ENCODE measurements at places on chromosomes 6 and 20.

- DNase-seq, result no peak
Observed at GRCh38 chr6:150767571-150768018, 97.9 kb upstream of the MTHFD1L start.

GRCh38 chr20:20992277-20992676, 113.9 kb downstream of the LINC00237 start:
- DNase-seq, result no peak

DNA sequence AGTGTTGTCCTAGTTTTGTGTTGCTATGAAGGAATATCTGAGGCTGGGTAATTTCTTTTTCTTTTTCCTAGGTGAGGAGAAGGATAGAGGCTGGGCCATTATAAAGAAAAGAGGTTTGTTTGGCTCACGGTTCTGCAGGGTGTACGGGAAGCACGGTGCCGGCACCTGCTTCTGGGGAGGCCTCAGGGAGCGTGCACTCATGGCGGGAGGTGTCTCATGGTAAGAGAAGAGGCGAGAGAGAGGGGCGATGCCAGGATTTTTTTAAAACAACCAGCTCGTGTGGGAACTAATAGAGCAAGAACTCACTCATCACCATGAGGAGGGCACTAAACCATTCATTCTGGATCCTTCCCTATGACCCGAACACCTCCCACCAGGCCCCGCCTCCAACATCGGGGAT, 14.2 kb upstream of the NPBWR2 start:
- no peak for DNase-seq

- DNase-seq, result no peak
Observed at GRCh38 chr20:51262240-51262639, 239.3 kb upstream of the KCNG1 start.

GRCh38 chr6:133945158-133945557, 7.9 kb upstream of the TBPL1 start:
- no peak for DNase-seq

DNA sequence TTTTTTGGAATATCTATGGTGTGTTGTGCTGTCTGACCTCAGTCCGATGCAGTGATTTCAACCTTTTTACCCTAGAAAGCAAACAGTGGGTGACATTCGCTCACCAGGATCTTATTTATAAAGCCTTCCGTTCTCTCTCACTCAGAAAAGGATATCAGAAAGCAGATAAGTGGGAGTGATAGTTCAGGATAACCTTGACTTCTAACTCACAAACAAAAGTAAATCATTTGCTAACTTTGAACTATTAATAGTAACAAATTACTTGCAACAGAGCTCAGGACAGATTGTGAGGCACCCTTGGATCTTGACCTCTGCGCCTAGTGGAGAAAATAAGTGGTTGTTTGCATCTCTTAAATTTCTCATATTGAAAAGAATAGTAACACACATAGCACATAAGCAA, 637.1 kb upstream of the CITED2 start:
- no peak for DNase-seq

DNA sequence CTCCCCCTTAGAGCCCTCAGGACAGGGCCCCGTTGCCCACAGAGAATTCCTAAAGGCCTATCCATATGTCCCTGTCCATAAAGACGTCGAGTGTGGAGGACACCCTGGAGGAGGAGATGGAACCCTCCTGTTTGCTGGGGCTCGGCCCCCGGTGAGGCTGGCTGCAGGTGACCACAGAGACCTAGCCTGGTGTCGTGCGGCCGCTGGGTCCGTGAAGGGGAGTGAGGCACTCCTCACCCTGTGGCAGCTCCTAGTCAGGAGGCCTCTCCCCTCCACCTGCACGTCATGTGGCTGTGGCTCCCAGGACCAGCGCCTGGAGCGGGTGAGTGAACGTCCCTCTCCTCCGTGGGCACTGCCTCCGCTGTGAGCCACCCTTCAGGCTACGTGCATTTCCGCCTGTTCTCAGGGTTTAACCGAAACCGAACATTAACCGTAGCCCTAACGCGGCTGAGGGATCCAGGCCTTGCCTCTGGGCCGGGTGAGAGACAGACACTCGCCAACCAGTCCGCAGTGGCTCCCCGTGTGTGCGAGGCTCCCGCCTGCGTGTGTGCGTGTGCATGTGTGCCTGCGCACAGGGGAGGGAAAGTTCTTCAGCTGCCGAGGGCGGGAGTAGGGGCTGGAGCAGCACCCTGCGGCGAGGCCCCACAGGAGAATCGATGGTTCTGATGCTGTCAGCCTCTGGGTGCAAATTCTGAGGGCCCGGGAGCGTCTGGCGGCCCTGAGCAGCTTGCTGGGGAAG, 5.9 kb upstream of the TCEA2 start:
- DNase-seq, result peak; percentile 26

DNA sequence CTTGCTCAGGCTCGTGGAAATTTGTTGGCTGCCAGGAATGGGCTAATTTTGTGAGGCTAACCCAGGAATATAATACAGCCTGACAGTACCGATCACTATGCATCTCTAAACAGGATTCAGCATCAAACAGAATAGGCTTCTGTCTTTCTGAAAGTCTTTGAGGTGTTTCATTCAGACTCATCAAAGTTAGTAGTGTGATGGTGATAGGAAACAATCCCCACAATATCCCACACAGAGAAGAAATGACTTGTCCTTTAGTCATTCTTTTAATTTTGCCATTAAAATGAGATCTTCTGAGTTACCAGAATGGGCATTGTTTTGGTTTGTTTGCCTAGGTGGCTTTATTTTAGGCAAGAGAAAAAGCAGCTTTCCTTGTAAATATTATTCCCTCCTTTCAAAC, 54.3 kb downstream of the FAM229B start:
- no peak for DNase-seq

DNA sequence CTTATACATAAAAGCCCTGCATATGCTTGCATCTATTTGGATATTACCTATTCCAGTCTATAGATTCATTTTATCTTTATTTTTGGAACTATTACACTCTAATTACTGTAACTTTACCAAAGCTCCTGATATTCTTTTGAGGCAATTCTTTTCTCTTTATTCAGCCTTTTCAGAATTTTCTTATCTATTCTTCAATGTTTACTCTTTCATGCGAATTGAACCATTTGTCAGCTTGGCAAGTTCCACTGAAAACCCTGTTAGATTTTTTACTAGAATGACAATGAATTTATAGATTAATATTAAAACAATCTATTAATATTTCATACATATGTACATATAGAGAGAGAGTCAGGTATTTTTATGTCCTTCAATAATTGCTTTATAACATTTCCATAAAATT, 554 bp upstream of the MEP1A start:
- no peak for DNase-seq

DNA sequence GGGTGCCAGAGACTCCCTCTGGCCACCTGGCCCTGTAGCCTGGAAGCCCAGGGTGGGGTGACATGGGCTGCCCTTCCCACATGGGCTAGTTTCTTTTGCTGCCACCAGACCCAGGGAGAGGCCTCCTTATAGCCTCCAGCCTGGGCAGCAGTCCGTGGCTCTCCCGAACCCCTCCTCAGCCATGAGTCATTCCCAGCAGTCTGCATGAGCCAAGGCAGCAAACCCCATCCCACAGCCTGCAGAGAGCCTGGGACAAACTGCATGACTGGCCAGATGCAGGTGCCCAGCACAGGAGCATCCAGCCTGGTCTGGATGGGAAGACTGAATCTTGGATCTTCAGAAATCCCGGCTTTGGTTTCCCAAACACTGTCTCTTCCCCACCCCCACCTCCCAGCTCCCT, 75.7 kb downstream of the MRPL14 start:
- DNase-seq, result no peak

DNA sequence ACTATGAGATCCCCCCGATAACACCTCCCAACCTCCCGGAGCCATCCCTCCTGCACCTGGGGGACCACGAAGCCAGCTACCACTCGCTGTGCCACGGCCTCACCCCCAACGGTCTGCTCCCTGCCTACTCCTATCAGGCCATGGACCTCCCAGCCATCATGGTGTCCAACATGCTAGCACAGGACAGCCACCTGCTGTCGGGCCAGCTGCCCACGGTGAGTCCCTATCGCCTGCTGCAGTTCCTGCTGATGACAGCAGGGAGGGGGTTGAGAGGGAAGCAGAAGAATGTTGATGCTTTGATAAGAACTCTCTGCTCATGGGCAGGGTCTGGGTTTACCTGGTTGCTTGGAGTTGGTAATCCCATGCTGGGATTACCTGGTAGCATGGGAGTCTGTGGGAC, 91.9 kb downstream of the TOX2 start:
- DNase-seq, result no peak

- no peak for DNase-seq
Observed at GRCh38 chr6:148479497-148479896, 136.9 kb downstream of the SASH1 start.

GRCh38 chr20:36121981-36122930, 32.3 kb upstream of the EPB41L1 start:
- DNase-seq, result no peak

DNA sequence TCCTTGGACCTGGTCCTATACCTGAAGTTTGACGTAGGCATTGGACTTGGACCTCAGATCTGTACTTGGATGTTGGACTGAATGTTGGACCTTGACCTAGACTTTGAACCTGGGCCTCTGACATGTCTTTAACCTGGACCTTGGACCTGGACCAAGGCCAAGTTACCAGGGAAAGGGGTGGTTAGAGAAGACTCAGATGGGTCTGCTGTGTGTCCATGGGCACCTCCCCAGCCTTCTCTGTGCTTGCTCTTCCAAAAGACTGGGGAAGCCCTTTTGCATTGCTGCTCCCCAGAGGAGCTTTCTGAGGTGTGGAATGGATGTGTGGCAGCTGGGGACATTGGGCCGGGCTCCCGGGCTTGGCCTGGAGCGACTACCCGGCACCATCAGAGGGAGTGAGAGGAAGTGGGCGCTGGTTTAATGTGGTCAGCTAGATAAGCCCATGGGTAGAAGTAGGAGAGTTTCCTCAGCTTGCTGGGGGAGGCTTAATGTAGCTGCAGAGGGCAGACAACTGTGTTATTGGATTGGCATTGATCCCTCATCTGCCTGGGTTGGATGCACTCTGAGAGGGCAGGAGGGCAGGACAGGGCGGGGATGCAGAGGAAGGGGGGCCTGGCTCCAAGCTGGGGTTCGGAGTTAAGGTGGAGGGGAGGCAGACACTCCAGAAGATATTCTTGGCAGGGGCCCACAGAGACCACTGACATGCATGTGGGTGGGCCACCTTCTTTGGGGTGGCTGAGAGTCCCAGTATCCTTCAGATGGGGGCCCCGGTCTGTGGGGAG, 4.2 kb downstream of the SCRT2 start:
- no peak for DNase-seq
